ENCODE measurements at places on chromosomes 12 and 14. TPM values are rescaled to one million over a fixed set of nuclear protein-coding genes. Genes with fewer than 3 reads are reported as not detected.

DNA sequence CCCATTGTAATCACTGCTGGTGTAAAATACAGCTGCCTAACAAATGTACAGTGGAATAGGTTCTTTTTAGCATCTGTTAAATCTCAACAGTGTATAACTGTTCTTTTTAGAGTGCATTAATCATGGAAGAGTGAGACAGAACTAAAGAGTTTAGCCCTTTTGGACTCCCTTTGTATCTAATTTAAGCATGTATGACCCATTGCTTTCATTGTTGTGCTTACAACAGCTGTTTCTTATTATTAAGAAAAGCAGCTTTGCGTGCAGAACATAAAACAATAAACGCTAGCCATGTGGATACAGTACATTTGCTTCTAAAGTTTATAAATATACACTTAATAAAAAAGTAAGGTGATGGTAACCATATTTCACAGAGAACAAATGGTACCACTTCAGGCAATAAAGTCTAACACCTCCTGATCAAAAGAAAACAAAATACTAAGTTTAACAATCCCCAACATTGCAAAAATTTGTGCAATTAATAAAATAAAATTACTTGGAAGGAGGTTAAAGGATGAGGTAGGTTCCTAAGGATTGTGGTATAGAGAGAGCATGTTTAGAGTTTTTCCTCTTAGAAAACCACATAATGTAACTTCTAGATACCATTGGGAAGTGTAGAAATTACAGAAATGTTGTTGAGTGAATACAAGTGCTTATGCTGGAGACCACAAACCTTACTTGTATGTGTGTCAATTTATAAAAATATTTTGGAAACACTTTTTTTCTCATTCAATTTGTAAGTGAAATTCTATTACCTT lies 448.7 kb downstream of the SLC6A15 start:
- DNase-seq, result no peak

GRCh38 chr12:123512838-123513665 lies 20.5 kb downstream of the RILPL1 start:
- no peak for DNase-seq

GRCh38 chr14:47257013-47257412 lies 418.4 kb downstream of the MDGA2 start:
- no peak for DNase-seq

GRCh38 chr14:34085695-34086094 lies 134.8 kb upstream of the EGLN3 start:
- no peak for DNase-seq

DNA sequence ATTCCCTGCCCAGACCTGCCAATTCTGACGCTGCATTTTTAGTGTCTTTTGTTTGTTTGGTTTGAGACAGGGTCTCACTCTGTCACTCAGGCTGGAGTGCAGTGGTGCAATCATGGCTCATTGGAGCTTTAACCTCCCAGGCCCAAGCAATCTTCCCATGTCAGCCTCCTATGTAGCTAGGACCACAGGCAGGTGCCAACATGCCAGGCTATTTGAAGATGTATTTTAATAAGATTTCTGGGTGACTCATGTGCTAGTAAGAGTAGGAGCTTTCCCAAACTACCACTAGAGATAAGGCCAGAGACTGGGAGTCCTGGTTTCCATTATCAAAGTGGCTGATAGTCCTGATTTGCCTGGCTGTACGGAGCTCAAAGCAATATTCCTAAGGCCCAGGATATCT lies 693.3 kb downstream of the MED13L start:
- DNase-seq, result no peak

DNA sequence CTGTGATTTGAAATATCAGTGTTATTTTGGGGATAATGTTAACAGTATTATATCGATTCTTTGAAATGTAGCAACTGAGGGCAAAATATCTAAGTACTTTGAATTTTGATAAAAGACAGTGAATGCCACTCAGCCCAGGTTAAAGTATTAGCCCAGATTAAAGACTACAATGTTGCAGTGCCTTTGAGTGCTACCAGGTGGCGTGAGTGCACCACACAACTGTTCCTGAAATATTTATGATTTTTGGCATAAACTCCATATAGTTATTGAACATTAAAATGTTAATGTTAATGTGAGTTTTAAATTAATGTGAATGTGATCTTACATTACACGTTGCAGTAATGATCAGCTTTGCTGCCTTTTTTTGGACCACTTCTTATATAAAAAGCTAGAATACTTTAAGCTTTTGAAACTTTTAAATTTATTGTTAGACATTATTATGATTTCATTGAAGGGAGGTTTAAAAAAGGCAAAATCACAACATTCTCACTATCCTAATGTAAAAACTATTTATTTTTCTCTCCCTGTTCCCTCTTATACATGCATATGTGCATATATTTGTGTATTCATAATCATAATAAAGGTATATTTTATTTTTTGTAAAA lies 22.5 kb downstream of the MRPS35 start:
- no peak for DNase-seq

DNA sequence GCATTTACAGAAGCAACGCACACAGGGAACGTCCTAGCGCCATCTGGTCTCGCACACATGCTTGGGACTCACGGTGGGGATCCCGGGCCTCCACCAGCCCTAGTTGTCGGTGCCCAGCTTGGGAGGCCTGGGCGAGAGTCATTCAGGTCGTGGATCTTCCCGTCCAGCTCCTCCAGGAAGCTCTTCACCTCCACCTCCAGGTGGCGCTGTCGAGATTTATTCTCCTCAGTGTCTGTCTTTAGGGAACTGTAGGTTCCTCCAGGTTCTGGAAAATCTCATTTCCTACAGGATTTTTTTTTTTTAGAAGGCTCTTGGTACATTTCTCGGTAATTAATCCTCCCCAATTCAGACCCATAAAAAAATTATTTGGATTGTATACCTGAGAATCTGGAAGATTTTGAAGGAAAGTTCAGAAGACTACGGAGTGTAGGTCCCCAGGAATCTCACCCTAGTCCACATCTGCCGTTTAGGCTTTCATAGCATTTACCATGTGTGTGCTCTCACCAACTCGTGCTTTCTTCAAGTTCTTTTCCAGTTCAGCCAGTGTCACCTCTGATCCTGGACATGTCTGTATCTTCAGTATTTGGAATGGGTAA lies 910.0 kb downstream of the TMEM121 start:
- DNase-seq, result no peak

DNA sequence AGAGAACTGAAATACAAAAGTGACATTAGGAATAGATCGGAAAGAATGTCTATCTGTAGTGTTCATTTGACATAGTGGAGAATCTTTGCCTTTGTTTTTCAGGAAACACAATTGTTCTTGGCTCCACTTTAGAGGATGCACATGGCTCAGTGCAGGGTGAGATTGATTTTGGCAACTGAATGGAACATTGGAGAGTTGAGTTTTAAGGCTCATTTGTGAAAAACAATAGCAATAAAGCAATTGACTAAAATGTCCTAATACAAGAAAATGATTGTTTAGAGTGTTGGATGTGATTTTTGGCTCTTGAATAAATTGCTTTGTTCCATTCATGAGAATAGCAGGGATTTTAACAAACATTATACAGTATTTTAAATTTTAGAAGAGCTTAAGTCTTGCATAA lies 116.4 kb downstream of the SLC38A1 start:
- no peak for DNase-seq

- DNase-seq, result no peak
These were observed 52.7 kb downstream of the PELI2 start for GRCh38 chr14:56170877-56171422.

- DNase-seq, result no peak
These were observed 289.8 kb downstream of the DPF3 start for GRCh38 chr14:72604133-72604532.

GRCh38 chr12:6941267-6941666 lies 2.3 kb upstream of the RNU7-1 start:
- no peak for DNase-seq

- DNase-seq, result no peak
These were observed 14.4 kb downstream of the C12orf76 start for GRCh38 chr12:110033888-110034287.

DNA sequence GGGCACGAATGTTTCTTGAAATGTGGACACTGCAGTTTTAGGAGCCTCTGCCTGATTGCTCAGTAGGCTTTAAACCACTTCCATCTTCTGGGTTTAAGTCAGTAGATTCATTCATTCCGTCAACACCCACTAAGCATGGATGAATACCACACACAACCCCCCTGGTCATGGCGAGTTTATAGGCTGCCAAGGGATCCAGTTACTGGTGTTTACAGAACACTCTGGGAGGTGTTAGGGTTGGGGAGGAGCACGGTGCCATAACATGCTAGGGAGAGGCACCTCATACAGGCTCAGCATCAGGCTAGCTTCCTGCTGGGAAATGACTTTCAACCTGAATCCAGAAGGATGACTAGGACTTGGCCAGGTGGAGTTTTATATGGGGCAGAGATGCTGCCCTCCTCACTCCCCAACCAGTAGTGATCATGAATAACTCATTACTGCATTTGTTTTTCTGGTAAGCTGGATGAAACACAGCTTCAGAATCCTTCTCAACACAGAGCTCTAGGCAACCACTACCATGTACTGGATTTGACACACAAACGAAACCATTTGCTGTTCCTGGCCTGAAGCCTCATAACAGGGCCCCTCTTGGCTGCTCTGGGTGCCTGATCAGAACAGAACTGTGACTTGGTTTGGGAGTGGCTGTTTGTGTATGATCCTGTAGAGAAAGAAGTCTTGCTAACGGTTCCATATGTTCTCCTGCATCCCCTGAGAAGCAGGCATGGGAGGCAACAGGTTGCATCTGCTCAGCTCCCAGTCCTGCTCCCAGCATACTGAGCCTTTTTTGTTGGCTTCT lies 47.9 kb downstream of the FBXW8 start:
- DNase-seq, result no peak

SLC25A47 gene
- total RNA-seq, result not detected

A2M gene
- total RNA-seq, result 271 TPM

MEG3 gene
- total RNA-seq, result 37.8 TPM

All from sigmoid colon (tissue), 7 donors.